ENCODE measurements at places on chromosomes 16 and 17.

GRCh38 chr16:66512272-66513110 lies 37.4 kb downstream of the TK2 start:
- peak; percentile 69 for DNase-seq

DNA sequence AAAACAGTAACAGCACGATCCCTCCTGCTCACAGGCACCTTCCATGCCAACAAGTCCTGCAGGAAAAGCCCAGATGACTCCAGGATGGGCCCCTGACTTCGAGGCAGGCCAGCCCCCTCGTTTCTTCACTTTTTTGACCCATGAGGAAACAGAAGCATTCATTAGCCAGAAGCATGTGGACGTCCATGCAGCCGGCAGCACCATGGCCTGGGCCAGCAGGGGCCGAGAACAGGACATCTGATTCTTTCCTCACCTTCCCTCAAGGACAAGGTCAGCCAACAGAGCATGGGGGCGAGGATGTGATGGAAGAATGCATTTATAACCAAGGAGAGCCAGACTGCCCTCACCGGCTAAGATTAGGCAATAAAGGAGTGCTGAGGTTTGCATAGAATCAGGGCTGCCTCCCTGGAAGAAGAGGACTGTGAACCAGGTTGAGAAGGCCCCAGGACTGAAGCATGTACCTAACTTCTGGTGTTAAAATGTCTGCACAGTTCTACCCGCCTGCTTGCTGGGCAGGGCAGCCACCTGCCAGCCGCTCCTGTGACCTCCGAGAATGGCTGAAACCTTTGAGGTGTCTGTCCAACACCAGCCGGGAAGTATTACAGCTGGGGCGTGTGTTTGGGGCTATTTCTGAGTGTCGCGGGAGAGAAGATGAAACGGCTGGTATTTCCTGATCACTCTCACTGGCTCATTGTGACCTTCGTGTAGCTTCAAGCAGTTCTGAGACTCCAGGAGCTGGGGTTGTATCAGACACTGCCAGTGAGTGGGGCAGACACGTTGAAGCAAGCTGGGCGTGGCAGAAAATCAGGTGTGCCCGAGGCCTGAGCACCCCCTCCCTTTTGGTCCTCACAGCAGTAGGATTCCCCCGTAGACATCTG lies 94.0 kb upstream of the TNRC6C start:
- no peak for DNase-seq

- peak; percentile 59 for DNase-seq
Observed at GRCh38 chr17:7323731-7324437, 5.3 kb downstream of the NEURL4 start.

DNA sequence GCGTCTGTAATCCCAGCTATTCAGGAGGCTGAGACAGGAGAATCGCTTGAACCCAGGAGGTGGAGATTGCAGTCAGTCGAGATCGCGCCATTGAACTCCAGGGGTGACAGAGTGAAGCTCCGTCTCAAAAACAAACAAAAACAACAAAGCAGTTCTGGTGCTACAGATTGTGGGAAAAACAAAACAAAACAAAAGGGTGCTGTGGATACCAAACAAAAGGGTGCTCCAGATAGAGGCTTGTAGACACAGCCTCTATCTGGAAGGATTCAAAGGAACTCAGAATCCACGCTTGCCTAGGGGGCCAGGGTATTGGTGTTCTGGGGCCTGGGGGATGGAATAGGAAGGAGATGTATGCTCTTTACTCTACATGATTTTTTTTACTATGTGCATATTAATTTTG lies 2.5 kb downstream of the MYLK3 start:
- DNase-seq: no peak

- DNase-seq: no peak
Observed at GRCh38 chr16:15950869-15951268, 1.5 kb downstream of the ABCC1 start.

DNA sequence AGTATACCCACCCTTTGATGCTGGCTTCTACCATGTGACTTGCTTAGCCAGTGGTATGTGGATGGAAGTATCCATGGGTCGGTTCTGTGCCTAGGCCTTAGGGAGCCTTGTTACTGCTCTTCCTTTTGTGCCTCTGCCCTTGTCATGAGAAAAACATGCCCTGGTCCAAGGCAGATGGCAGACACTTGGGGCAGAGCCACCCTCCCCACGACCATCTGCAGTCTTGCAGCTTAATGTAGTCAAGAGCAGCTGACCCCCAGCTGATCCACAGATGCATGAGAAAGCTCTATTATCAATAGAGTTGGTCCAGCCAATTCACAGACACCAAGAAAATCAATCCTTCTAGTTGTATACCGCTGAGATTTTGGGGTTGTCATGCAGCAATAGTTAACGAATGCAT lies 95.7 kb downstream of the SLC39A11 start:
- no peak for DNase-seq

DNA sequence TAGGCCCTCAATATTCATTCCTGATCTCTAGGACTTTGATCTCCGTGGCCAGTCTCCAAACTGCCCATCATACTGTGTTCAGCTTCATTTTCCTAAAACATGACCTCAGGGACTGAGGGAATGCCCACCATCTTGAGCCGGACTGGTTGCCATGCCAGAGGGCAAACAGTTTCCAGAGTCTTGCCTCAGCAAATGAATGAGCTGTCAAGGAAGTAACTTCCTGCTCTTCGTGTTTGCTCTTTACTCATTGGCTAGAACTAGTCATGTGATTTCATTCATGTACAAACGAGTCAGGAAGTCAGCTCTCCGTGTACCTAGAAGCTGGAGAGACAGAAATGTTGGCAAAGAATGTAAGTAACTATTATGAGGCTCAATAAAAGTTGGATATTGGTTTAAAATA lies 50.2 kb downstream of the ANKFN1 start:
- no peak for DNase-seq

- no peak for DNase-seq
Observed at GRCh38 chr16:22161999-22162655, at the start of gene SDR42E2. Gene SDR42E2, plus strand, starts transcription at chr16:22162506. Its CDS starts 3,077 bp downstream, at chr16:22165583.

- peak; percentile 79 for DNase-seq
Observed at GRCh38 chr17:57986841-57987580, 1.0 kb downstream of the VEZF1 start.

DNA sequence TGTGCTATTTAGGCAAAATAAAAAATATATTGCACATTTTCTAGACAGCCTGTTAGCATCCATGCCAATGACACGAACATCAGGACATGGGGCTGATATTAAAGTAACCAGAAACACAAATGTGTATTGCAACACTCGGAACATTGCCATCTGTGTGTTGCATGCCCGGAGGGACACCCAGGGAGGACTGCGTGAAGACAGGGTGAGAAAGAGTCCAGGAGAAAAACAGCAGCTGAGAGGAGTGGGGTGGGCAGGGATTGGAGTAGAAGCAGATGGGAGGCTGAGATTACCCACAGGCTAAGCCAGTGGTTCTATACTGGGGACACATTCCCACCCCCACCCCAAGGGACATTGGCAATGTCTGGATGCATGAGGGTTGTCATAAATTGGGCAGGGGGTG lies 114.8 kb downstream of the GRIN2A start:
- peak; percentile 64 for DNase-seq

DNA sequence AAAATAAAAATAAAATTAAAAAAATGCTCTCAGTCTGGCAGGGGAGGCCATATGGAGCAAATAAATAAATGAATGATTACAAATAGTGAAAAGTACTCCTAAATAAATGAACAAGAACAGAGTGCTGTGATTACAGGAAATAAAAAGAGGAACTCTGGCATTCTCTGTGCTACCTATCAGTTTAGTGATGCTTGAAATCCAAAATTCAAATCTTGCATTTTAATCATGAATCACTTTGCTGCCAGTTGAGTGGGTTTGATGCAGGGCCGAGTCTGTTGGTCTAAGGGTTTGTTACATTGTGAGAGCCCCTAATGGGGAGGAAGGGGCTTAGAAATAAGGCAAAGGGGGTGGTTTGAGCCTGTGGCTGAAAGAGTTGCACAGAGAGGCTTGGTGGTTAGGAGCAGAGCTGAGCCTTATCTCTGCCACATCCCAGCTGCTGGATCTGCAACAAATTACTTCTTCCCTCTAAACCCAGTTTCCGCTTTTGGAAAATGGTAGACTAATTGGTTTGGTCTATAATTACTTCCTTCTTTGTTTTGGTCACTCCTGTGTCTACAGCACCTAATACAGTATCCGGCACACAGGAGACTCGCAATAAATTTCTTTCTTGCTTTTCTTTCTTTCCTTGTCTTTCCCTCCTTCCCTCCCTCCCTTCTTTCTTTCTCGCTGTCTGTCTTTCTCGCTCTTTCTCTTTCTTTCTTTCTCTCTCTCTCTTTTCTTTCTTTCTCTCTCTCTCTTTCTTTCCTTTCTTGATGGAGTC lies 6.3 kb upstream of the ABCC1 start:
- DNase-seq: no peak
